ENCODE measurements at places on chromosomes 3 and 15. TPM values are rescaled to one million over a fixed set of nuclear protein-coding genes. Genes with fewer than 3 reads are reported as not detected.

The PRRT3 gene
- 0.22 TPM for polyA plus RNA-seq

The USP19 gene
- 18.3 TPM for polyA plus RNA-seq

The CYP11A1 gene
- polyA plus RNA-seq, result 1.5 TPM

The RAMAC gene
- 20.3 TPM for polyA plus RNA-seq

DNA sequence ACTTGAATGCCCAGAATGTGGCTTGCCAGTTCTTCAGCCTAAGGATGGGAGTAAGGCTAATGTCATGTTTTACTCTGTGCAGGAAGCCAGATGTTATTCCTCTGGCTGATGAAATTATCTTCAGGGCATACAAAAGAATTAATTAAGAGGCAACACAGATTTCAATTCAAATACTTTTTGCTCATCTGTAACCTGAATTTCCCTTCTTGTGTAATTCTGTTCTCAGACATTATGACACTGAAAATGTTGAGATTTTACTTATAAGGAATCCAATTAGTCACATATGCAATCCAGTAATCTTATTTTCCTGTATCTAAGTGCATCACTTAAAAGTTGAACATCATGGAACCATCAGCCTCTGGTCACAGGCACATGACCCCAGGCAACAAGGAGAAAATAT lies 136.5 kb downstream of the CPNE4 start:
- H3K36me3 ChIP-seq, result no peaks in the 10 kb centered on the region
- no peaks in the 10 kb centered on the region for H3K27me3 ChIP-seq
- no peaks in the 10 kb centered on the region for H3K4me1 ChIP-seq

DNA sequence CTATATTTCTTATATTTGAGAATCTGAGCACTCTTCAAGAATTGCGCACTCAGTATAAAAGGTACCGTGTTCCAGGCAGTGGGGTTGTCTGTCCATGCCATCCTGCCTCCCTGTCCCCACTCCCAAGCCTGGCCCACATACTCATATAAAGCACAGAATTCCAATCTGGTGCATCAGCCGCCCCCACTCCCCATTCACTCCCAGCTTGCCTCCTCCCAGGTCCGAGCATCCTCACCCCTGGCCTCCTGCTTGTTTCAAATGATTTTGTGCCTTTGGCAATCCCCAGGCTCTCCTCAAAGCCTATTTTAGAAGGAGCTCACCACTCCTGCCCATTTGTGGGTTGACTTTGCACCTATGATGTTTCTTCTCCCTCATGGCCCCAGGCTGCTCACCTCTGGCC lies 22.2 kb upstream of the IGF1R start:
- no peak overlapping the region for H3K4me3 ChIP-seq
- H3K36me3 ChIP-seq, result no peaks in the 10 kb centered on the region
- DNase-seq, result no peak
- H3K27me3 ChIP-seq, result no peaks in the 10 kb centered on the region

DNA sequence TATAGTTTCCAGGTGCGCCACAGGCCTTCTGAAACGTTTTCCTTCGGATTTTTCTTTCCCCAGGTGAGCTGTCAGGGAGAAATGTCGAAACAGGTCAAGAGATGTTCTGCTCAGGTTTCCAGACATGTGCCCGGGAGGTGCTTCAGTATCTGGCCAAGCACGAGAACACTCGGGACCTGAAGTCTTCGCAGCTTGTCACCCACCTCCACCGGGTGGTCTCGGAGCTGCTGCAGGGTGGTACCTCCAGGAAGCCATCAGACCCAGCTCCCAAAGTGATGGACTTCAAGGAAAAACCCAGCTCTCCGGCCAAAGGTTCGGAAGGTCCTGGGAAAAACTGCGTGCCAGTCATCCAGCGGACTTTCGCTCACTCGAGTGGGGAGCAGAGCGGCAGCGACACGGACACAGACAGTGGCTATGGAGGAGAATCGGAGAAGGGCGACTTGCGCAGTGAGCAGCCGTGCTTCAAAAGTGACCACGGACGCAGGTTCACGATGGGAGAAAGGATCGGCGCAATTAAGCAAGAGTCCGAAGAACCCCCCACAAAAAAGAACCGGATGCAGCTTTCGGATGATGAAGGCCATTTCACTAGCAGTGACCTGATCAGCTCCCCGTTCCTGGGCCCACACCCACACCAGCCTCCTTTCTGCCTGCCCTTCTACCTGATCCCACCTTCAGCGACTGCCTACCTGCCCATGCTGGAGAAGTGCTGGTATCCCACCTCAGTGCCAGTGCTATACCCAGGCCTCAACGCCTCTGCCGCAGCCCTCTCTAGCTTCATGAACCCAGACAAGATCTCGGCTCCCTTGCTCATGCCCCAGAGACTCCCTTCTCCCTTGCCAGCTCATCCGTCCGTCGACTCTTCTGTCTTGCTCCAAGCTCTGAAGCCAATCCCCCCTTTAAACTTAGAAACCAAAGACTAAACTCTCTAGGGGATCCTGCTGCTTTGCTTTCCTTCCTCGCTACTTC lies 3.8 kb downstream of the BHLHE40 start:
- H3K36me3 ChIP-seq, result peaks cover 19% of the 10 kb centered on the region
- H3K27ac ChIP-seq, result peak overlapping the region; percentile 100
- peak overlapping the region; percentile 94 for H3K4me3 ChIP-seq
- H3K27me3 ChIP-seq, result no peaks in the 10 kb centered on the region
- peaks cover 4% of the 10 kb centered on the region for H3K4me1 ChIP-seq

DNA sequence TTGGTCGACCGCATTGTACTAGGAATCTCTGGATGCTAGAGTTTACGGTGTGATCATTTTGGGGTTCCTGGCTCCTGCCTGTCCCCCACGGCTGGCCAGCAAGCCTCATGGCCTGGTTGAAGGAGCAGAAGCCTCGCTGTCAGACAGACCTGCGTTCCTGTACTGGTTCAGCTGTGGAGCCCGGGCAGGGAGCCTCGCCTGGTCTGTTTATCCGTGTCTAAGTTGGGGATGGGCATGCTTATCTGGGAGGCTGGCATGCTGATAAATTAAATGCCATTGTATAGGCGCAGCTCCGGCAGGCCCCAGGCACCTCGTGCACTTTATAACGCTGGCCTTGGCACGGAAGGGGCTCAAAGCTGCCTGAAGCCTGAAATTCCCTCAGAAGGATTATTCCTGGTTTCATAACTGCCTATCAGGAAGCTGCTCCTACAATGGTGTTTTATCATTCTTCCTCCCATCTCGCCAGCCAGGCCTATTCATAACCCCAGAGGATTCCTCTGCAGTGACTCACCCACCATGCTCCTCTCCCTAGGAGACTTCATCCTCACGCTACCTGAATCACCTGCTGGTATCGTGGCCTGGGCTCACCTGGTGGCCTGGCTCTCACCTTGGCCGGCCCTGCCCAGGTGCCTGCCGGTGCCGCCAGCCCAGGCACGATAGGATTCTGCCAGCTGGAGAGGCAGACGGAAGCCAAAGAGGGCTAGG lies 110.9 kb downstream of the ASB7 start:
- H3K36me3 ChIP-seq, result no peaks in the 10 kb centered on the region
- DNase-seq, result no peak
- no peak overlapping the region for H3K4me3 ChIP-seq
- H3K27ac ChIP-seq, result no peak overlapping the region
- H3K4me1 ChIP-seq, result peaks cover 9% of the 10 kb centered on the region

DNA sequence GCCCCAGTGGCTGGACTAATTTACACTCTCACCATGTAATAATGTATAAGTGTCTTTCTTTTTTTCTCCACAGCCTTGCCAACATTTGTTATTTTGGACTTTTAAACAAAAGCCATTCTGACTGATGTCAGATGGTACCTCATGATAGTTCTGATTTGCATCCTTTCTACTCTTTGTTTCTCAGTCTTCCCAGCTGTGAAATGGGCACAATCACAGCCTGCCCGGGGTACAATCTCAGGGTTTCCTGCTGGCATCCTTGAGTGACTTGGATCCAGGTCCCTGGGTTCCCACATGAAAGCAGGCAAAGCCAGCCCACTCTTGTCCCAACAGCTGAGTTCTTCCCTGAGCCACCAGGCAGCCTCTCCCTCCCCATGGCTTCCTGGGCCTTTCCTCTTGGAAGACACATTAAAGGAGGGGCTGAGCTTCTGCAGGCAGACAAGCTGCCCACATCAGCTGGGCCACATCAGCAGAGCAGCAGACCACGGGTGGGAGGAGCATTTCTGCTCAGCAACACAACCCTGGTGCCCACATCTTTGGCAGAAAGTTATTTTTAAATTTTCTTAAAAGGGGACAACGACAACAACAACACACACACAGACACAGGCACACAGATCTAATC lies 82.0 kb downstream of the MYLK start:
- no peaks in the 10 kb centered on the region for H3K36me3 ChIP-seq
- H3K4me1 ChIP-seq, result peaks cover 3% of the 10 kb centered on the region
- no peak overlapping the region for H3K4me3 ChIP-seq
- DNase-seq, result no peak
- H3K27me3 ChIP-seq, result no peaks in the 10 kb centered on the region

DNA sequence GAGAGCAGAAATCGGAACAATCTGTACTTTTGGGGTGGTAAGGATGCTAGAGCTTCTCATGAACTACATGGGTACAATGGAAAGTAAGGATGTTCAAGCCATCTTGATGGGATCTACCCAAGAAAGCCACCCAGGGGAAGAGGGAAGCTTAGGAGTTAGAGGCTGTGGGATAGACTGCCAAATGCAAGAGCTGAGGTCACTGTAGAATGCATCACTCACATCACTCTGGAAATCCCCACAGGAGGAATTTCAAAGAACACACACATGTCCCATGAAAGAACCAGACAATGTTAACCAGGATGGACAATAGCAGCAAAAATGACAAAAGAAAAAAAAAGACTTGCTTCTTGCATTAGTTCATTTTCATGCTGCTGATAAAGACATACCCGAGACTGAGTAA lies 32.8 kb upstream of the UBE2E2 start:
- no peaks in the 10 kb centered on the region for H3K27me3 ChIP-seq
- H3K4me1 ChIP-seq, result no peaks in the 10 kb centered on the region
- no peak for DNase-seq
- H3K36me3 ChIP-seq, result no peaks in the 10 kb centered on the region

DNA sequence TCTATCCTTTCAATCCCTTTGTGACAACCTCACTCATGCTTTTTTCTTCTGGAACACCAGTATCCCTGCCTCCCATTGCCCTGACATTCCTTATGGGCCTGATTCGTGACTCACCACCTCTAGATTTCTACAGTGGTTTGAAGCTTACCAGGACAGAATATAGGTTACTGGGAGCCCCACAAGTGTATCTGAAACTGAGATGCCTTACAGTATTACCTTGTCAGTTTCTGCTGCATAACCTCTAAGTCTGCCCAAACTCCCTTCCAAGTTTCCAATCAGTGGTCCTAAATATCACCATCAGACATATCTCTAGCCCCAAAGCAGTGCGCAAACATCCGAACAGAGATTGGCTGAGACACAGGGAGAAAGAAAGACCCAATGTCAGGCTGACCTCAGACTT lies 5.6 kb downstream of the CPB1 start:
- no peak overlapping the region for H3K4me3 ChIP-seq
- H3K4me1 ChIP-seq, result no peaks in the 10 kb centered on the region
- H3K27ac ChIP-seq, result no peak overlapping the region
- no peaks in the 10 kb centered on the region for H3K27me3 ChIP-seq
- no peak for DNase-seq
- H3K36me3 ChIP-seq, result no peaks in the 10 kb centered on the region

DNA sequence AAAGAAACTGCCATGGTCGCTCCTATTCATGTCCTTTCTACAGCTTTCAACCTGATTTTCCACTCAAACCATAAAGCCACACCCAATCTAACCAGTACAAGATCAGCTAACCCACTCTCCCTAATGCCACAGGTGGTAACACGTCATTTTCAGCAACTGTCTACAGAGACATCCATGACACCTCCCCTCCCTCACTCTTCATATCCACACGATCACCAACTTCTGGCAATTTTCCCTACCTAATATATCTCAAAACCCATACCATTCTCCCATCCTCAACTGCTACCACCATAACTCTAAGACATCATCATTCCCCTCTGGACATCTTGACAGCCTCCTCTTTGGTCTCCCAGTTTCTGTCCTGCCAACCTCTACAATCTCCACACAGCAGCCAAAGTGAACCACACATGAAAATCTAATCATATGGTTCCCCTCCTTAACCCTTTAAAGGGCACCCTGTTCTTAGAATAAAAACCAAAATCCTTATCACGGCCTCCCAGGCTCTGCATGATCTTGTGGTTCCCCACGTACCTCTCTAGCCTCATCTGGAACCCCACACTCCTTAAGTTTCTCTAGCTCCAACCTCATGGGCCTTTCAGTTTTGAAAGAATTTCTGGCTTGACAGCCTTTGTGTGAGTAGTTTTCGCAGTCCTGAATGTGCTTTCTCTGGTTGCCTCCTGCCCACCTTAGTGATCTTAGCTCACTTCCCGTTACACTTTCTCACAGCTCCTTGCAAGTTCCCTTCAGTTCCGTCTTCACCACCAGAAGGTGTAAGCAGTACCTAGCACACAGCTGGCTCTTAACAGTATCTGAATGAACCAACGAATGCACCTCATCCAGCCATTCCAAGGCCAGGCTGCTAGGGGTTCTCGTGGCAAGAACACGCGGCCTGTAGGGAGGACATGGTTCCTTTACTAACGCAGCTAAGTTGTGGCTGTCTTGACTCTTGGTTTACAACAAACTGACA lies 33.4 kb downstream of the SPINK8 start:
- no peak for DNase-seq
- H3K27me3 ChIP-seq, result no peaks in the 10 kb centered on the region
- no peaks in the 10 kb centered on the region for H3K36me3 ChIP-seq
- peaks cover 9% of the 10 kb centered on the region for H3K4me1 ChIP-seq

GRCh38 chr3:105653166-105653565 lies 215.6 kb downstream of the CBLB start:
- H3K36me3 ChIP-seq, result peaks cover under 1% of the 10 kb centered on the region
- no peak overlapping the region for H3K4me3 ChIP-seq
- DNase-seq, result no peak
- peaks cover 1% of the 10 kb centered on the region for H3K4me1 ChIP-seq
- H3K27me3 ChIP-seq, result no peaks in the 10 kb centered on the region

DNA sequence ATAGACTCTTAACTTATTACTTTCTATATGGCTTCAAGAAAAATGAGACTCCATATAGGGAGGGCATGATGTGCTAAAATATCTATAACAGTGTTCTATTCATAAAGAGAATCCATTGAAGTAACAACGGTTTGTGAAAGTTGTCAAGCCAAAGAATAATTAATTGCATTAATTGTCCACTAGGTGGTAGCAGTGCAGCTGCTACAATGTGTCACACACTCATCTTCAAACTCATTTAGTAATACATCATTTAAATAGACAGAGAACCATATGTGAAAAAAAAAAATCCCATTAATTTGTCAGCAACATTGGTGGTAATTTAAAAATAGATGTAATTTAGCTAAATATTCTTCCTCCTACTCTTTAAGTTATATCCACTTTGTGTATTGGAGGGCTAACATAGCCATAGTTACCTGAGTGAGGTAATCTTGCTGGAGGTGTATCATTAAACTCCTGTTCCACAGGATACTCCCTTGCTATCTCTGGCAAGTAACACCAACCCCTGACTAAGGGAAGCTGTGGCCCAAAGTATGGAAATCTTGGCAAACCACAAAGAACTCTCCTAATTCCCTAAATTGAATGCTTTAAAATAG lies 3.7 kb upstream of the CPA3 start:
- H3K4me3 ChIP-seq, result no peak overlapping the region
- no peaks in the 10 kb centered on the region for H3K4me1 ChIP-seq

GRCh38 chr3:109346099-109346498 lies 8.8 kb upstream of the DPPA4 start:
- no peaks in the 10 kb centered on the region for H3K4me1 ChIP-seq
- no peaks in the 10 kb centered on the region for H3K36me3 ChIP-seq
- H3K27ac ChIP-seq, result no peak overlapping the region

- DNase-seq, result no peak
- no peaks in the 10 kb centered on the region for H3K36me3 ChIP-seq
- H3K4me1 ChIP-seq, result peaks cover 22% of the 10 kb centered on the region
Observed at GRCh38 chr15:74906067-74906449, 593 bp downstream of the FAM219B start.

- no peaks in the 10 kb centered on the region for H3K4me1 ChIP-seq
- no peaks in the 10 kb centered on the region for H3K27me3 ChIP-seq
- H3K36me3 ChIP-seq, result no peaks in the 10 kb centered on the region
- no peak overlapping the region for H3K27ac ChIP-seq
- no peak for DNase-seq
Observed at GRCh38 chr3:69406163-69406562, 20.3 kb upstream of the FRMD4B start.
